ENCODE measurements at places on chromosomes 4 and X. TPM values are rescaled to one million over a fixed set of nuclear protein-coding genes. Genes with fewer than 3 reads are reported as not detected.
A peak's percentile ranks its signal among the peaks of the same experiment; 100 is the strongest.

IRS4 gene
- 0.10 TPM for total RNA-seq

PAQR3 gene
- 12.4 TPM for total RNA-seq

DNA sequence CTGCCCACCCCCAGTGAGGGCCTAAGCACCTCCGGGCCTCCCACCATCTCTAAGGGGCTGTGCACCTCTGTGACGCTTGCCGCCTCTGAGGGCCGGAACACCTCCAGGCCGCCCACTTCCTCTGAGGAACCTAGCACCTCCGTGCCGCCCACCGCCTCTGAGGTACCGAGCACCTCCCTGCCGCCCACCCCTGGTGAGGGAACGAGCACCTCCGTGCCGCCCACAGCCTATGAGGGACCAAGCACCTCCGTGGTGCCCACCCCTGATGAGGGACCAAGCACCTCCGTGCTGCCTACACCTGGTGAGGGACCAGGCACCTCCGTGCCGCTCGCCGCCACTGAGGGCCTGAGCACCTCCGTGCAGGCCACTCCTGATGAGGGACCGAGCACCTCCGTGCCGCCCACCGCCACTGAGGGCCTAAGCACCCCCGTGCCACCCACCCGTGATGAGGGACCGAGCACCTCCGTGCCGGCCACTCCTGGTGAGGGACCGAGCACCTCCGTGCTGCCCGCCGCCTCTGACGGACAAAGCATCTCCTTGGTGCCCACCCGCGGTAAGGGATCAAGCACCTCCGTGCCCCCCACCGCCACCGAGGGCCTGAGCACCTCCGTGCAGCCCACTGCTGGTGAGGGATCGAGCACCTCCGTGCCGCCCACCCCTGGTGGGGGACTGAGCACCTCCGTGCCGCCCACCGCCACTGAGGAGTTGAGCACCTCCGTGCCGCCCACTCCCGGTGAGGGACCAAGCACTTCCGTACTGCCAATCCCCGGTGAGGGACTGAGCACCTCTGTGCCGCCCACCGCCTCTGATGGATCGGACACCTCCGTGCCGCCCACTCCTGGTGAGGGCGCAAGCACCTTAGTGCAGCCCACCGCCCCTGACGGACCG is 977 bp downstream of the MAGEE1 start:
- no peak for DNase-seq
- H3K27me3 ChIP-seq, result no peaks in the 10 kb centered on the region

GRCh38 chrX:2330487-2330886 is 170.3 kb downstream of the DHRSX start:
- peaks cover 4% of the 10 kb centered on the region for H3K36me3 ChIP-seq
- H3K4me1 ChIP-seq, result no peaks in the 10 kb centered on the region
- no peaks in the 10 kb centered on the region for H3K27me3 ChIP-seq
- DNase-seq, result no peak
- H3K4me3 ChIP-seq, result no peak overlapping the region

GRCh38 chrX:15507005-15507404 is 6.4 kb downstream of the BMX start:
- peaks cover 26% of the 10 kb centered on the region for H3K27me3 ChIP-seq
- H3K27ac ChIP-seq, result no peak overlapping the region
- H3K4me1 ChIP-seq, result no peaks in the 10 kb centered on the region
- no peaks in the 10 kb centered on the region for H3K36me3 ChIP-seq

SYTL5 gene
- total RNA-seq, result 2.5 TPM

- peaks cover 32% of the 10 kb centered on the region for H3K36me3 ChIP-seq
- H3K4me1 ChIP-seq, result peaks cover 75% of the 10 kb centered on the region
- H3K27me3 ChIP-seq, result no peaks in the 10 kb centered on the region
- peak overlapping the region; percentile 86 for H3K27ac ChIP-seq
- DNase-seq, result no peak
These were observed 68.2 kb downstream of the ARHGAP10 start for GRCh38 chr4:147799986-147800555.

- no peak for DNase-seq
- H3K4me3 ChIP-seq, result no peak overlapping the region
- H3K36me3 ChIP-seq, result no peaks in the 10 kb centered on the region
- H3K27ac ChIP-seq, result no peak overlapping the region
These were observed 17.7 kb upstream of the SLC7A11 start for GRCh38 chr4:138259824-138260223.

GRCh38 chrX:113269203-113269602 is 428.6 kb upstream of the AMOT start:
- no peaks in the 10 kb centered on the region for H3K36me3 ChIP-seq
- no peaks in the 10 kb centered on the region for H3K4me1 ChIP-seq
- no peaks in the 10 kb centered on the region for H3K27me3 ChIP-seq
- no peak overlapping the region for H3K4me3 ChIP-seq
- DNase-seq, result no peak

GRCh38 chr4:139154952-139155557 is 22.0 kb downstream of the ELF2 start:
- no peaks in the 10 kb centered on the region for H3K27me3 ChIP-seq
- peaks cover 9% of the 10 kb centered on the region for H3K4me1 ChIP-seq
- H3K27ac ChIP-seq, result no peak overlapping the region
- no peak overlapping the region for H3K4me3 ChIP-seq
- no peaks in the 10 kb centered on the region for H3K36me3 ChIP-seq

- peaks cover 48% of the 10 kb centered on the region for H3K36me3 ChIP-seq
- H3K4me1 ChIP-seq, result peaks cover 54% of the 10 kb centered on the region
- H3K27ac ChIP-seq, result peak overlapping the region; percentile 34
- no peak overlapping the region for H3K4me3 ChIP-seq
These were observed 117.9 kb downstream of the SH3RF1 start for GRCh38 chr4:169152899-169153298.

ADH1C gene
- not detected for total RNA-seq

- H3K4me3 ChIP-seq, result no peak overlapping the region
- no peak overlapping the region for H3K27ac ChIP-seq
- H3K27me3 ChIP-seq, result no peaks in the 10 kb centered on the region
- no peaks in the 10 kb centered on the region for H3K36me3 ChIP-seq
These were observed 96.2 kb upstream of the KLHL13 start for GRCh38 chrX:118212817-118213183.

DNA sequence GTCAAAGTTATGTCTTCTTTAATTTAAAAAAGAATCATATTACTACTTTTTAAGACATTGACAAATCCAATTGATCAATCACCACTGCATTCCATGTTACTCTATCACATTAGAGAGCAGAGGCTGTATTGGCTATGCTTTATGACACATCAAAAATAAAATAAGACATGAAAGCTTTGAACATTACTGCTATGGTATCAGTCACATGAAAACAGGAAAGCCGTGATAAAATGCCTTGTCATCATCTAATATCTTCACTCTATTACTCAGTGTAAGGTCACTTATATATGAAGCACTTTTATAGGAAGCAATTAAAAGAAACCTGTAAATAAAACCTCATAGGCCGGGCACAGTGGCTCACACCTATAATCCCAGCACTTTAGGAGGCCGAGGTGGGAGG is 27.7 kb upstream of the CEP135 start:
- H3K27ac ChIP-seq, result no peak overlapping the region
- H3K4me1 ChIP-seq, result no peaks in the 10 kb centered on the region
- H3K36me3 ChIP-seq, result no peaks in the 10 kb centered on the region
- H3K27me3 ChIP-seq, result no peaks in the 10 kb centered on the region
- no peak overlapping the region for H3K4me3 ChIP-seq

DNA sequence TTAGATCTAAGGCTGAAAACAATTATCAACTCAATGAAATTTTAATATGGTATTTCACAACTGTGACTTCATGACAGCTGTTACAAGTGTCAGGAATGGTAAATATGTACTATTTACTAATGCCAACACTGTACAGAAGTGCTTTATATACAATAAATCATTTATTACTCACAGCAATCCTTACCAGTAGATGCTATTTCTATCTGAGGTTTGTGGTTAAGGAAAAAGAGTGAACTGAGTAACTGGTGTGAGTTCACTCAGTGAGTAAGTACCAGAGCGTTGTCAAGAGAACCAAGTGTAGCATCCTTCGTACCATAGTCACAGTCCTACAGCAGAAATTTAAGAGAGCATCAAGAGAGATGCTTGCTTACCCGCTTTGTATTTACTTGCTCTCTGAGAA is 23.3 kb downstream of the MTHFD2L start:
- peaks cover 2% of the 10 kb centered on the region for H3K36me3 ChIP-seq
- no peak for DNase-seq
- no peaks in the 10 kb centered on the region for H3K4me1 ChIP-seq
- no peak overlapping the region for H3K4me3 ChIP-seq

- no peak for DNase-seq
- peaks cover 13% of the 10 kb centered on the region for H3K4me1 ChIP-seq
- H3K27me3 ChIP-seq, result no peaks in the 10 kb centered on the region
- no peak overlapping the region for H3K4me3 ChIP-seq
These were observed 22.0 kb downstream of the TBL1X start for GRCh38 chrX:9486786-9487387.

DNA sequence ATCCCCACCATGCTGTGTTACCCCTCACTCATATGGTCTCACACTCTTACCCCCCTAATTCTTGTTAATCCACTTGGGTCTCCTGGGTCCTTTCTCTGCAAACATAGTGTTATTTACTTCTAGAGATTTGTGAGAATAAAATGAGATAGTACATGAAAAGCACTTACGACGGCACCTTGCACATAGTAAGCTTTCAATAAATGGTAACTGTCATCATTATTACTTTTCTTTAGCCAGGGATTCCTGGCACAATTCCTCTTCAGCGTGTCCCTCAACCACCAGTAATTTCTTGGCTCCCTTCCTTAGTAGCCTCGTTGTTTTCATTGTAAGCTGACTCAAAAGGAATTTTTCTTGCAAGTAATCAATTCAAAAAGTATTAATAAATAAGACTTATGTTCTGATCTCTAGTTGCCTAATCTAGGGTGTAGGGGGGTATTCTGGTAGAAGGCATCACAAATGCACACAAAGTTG is 30.1 kb upstream of the RBMX start:
- H3K27ac ChIP-seq, result peak overlapping the region; percentile 91
- H3K36me3 ChIP-seq, result no peaks in the 10 kb centered on the region
- DNase-seq, result no peak
- peaks cover 13% of the 10 kb centered on the region for H3K4me1 ChIP-seq

GRCh38 chr4:169383724-169384123 is 113.0 kb upstream of the SH3RF1 start:
- H3K27me3 ChIP-seq, result no peaks in the 10 kb centered on the region
- peaks cover 14% of the 10 kb centered on the region for H3K36me3 ChIP-seq
- H3K4me1 ChIP-seq, result peaks cover 23% of the 10 kb centered on the region

DNA sequence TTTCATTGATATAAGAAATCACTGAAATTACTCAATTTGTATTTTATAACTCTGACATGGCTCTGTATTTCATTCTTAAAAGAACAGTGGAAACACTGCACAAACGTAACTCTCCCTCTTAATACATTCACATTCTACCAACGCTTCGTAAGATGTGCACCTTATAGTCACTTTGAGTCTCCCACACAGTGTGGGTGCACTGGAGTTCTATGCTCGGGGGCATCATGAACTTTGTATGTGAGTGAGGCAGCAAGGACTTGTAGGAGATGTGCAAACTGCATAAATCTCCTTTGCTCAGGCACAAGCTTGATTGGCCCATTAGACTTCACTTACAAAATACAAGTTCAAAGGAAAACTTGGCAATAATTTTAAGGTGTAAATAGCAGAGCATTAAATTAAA is 2385.0 kb upstream of the TENM3 start:
- H3K4me3 ChIP-seq, result no peak overlapping the region
- peaks cover 2% of the 10 kb centered on the region for H3K27me3 ChIP-seq

- H3K27me3 ChIP-seq, result no peaks in the 10 kb centered on the region
- H3K27ac ChIP-seq, result no peak overlapping the region
- peaks cover 2% of the 10 kb centered on the region for H3K4me1 ChIP-seq
- H3K4me3 ChIP-seq, result no peak overlapping the region
These were observed 389.4 kb upstream of the FTHL17 start for GRCh38 chrX:31461266-31461665.

CENPE gene
- total RNA-seq, result 5.7 TPM

DNA sequence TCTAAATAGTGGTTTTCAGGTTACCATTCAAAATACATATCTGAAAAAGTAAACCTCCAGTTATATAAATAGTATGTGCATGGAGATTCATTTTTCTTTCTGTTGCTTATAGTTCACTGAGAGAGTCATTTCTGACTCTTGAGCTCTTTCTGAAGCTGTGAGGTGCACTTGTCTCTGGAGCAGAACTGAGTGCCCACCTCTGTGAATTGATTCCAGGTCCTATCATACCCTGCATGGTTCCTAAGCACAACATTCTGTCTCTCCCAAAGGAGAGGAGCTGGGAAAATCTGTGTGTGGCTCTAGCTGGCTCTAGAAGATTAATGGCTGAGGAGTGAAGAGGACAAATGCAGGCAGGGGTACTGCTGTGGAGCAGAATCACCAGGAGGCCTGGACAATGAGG is 161.6 kb upstream of the HCCS start:
- H3K4me1 ChIP-seq, result peaks cover 7% of the 10 kb centered on the region
- no peak overlapping the region for H3K27ac ChIP-seq
- no peak for DNase-seq
- no peaks in the 10 kb centered on the region for H3K27me3 ChIP-seq
- no peak overlapping the region for H3K4me3 ChIP-seq
- no peaks in the 10 kb centered on the region for H3K36me3 ChIP-seq

- H3K27ac ChIP-seq, result no peak overlapping the region
- peaks cover 2% of the 10 kb centered on the region for H3K36me3 ChIP-seq
- no peak for DNase-seq
- H3K4me3 ChIP-seq, result no peak overlapping the region
- peaks cover 8% of the 10 kb centered on the region for H3K4me1 ChIP-seq
These were observed 40.5 kb upstream of the SPP1 start for GRCh38 chr4:87934973-87935372.

DNA sequence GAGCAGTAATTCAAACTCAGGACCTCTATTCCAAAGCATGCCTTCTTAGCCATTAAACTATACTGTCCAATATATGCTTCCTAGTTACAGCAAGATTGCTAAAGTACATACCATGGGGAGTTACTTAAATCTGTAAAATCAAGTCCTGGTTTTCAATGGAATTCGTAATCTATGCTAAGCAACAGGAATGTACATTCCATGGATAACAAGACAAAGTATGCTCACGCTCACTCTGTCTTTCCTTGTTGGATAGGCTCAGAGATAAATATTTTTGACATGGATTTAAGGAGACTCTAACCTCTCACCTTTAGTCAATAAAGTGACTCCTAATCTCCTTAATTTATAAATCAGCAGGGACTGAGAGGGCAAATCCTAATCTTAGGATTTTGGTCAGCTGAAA is 47.3 kb upstream of the STK26 start:
- no peaks in the 10 kb centered on the region for H3K4me1 ChIP-seq
- no peaks in the 10 kb centered on the region for H3K36me3 ChIP-seq
- H3K27me3 ChIP-seq, result no peaks in the 10 kb centered on the region
- no peak overlapping the region for H3K4me3 ChIP-seq

- H3K27ac ChIP-seq, result no peak overlapping the region
- no peaks in the 10 kb centered on the region for H3K36me3 ChIP-seq
- DNase-seq, result no peak
- H3K27me3 ChIP-seq, result peaks cover 20% of the 10 kb centered on the region
- H3K4me3 ChIP-seq, result no peak overlapping the region
- H3K4me1 ChIP-seq, result no peaks in the 10 kb centered on the region
These were observed 1.2 kb upstream of the XK start for GRCh38 chrX:37684426-37684825.

Measured in osteocyte (in vitro differentiated cells).